RKO (cell line): ENCODE measurements at places on chromosomes 5 and 9.

DNA sequence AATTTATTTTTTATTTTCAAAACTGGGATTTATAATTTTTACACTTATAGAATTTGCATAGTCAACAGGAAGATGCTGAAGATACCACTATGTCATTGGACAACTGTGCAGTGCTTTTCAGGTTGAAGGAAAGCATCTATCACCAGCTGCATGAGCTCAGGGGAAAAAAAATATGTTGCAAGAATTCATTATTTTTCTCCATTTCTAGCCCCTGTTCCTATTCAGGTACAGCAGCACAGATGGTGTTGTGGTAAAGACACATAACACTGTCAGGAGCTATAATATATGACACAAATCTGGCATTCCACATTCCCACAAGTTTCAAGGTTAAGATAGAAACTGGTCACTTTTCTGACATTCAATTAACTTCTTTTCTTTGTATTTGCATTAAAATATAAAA lies 1088.6 kb downstream of the MAT2B start:
- no peak for DNase-seq

DNA sequence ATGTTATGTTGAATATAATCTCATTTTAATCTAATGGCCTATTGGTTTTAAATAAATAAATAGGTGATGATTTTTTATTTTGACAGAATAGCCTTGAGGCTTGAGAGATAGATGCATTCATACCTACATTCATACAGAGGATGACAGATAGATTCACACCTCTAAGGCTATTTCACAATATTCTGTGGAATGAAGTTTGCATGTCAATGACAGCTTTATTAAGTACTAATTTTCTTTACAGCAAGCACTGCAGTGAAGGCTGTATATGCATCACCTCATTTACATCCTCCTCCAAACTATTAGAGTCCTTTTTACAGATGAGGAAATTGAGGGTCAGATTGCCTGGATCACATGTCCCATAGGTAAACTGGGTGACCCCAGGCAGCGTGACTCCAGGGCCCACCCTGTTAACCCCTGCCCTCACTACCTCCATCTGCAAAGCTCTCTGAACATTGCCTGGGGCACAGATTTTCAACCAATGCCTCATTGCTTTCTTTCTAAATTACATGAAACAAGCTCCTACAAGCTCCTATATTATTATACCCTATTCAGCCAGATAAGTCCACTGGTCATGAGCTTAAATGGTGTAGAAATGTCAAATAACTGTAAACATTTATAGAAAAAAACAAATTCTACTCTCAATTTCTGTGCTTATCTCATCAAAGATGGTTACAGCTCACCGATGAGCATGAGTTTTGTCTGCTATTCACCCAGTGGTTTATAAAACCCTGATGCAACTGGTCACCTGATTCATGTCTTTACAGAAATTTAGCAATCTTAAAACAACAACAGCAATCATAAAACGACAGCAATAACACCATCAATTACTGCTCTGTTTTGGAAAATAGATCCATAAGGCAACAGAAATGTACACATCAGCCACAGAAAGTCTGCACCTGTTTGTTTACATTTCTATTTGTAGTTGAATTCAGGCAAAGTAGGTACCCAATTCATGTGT lies 338.0 kb downstream of the NSG2 start:
- DNase-seq = no peak

- no peak for DNase-seq
Observed at GRCh38 chr5:2757563-2758351, 6.3 kb upstream of the IRX2 start.

DNA sequence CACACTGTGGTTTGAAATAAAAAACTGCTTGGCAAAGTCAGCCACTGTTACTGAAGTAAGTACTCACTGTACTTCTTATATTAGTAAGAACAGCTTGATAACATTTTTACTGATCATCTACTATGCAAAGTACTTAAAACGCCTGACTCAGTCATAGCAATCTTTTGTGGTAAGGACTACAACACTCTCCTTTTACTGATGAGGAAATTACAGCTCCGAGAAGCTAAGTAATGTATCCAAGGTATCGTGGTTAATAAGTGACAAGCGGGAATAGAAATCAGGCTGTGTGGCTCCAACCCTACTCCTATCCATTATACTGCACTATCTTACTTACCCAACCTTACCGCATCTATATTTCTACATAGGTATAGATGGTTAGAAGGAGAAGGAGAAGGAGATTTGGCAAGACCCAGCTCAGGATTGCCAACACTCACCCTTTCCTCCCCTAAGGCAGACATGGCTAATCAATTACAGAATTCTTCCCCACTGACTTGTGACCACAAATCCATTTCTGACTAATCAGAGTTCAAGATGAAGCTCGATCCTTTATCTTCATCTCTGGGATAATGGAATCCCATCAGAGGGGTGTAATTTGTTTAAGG lies 281.4 kb downstream of the SPOCK1 start:
- DNase-seq = no peak

GRCh38 chr9:129610473-129611306 lies 10.2 kb downstream of the C9orf50 start:
- peak; percentile 82 for DNase-seq

GRCh38 chr5:60018091-60018490 lies 124.6 kb upstream of the PDE4D start:
- DNase-seq = no peak

GRCh38 chr5:322281-322941 lies 897 bp downstream of the AHRR start:
- no peak for DNase-seq

DNA sequence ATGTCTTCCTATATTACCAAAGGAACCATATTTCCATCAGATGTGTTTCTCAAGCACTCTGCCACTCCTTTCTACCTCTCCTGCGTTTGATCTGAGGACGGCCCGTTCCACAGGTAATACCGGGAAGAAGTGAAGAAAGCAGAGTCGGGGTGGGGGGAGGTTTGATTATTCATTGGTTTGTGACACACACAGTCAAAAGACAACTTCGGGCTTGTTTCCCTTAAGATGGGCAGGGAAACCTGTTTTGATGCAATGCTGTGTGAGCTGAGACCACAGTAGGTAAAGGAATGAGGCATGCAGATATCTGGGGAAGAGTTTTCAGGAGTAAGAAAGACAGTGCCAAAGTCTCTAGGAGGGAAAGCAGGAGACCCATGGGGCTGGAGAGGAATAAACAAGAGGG lies 54.0 kb downstream of the BOD1 start:
- DNase-seq = no peak

DNA sequence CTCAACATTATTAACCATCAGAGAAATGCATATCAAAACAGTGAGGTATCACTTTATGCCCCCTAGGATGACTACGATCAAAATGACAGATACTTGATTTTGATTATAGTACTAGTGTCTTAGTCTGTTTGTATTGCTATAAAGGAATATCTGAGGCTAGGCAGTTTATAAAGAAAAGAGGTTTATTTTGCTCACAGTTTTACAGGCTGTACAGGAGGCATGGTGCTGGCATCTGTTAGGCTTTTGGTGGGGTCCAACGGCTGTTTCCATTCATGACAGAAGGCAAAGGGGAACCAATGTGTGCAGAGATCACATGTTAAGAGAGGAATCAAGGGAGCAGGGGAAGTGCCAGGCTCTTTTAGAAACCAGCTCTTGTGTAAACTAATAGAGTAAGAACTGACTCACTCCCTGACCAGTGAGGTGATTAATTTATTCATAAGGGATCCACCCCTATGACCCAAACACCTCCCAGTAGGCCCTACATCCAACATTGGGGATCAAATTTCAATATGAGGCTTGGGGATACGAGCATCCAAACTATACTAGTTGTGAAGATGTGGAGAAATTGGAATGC lies 16.0 kb upstream of the AFF4 start:
- peak; percentile 80 for DNase-seq

GRCh38 chr5:43017428-43017815 lies 22.7 kb downstream of the ANXA2R start:
- peak; percentile 54 for DNase-seq

DNA sequence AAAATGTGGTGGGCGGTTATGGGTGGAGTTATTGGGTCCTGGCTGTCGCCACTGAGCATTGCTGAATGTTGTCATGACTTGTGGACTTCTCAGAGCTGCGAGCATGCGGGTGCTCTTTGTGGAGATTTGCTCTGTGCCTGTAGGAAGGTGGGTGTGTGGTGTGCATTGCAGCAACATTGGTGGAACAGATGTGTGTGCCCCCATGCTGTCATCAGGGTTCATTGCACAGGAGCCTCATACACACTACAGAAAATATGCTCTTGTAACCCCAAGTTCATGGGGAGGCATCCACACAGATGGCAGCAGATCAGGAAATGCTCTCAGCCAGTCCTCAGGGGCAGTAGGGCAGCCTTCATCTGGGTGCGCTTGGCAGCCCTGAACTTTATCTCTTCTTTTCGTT lies 55.9 kb upstream of the PHF2 start:
- DNase-seq = peak; percentile 36

DNA sequence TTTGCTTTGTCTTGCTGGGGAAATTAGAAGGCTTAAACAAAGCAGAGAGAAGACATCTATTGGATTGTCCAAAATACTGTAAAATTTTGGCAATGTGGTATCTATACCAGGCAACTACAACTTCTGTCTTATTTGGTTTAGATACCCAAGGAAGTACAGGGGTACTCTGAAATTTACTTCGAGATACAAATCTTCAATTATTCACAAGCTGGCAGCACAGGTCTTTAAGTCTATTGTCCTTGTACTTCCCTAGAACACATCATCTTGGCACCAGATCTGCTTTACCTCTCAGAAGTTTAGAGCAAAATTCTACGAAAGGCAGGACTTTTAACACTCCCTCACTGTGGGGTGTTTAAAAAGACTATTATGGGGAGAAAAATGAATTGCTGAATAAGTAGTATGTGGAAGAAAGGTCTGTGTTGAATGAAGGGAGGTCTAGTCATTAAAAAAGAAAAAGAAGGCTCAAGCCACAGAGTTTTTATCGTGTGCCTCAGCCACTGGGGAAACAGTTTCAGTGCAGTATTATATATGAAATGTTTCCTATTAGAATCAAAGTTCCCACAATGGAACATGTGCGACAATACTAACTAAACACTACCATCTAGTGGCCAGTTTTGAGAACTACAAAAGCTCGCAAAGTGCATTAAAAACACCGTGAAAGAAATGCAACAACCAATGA lies 93.7 kb downstream of the PDE4D start:
- DNase-seq = peak; percentile 55

GRCh38 chr9:33151007-33151557 lies 16.1 kb downstream of the B4GALT1 start:
- peak; percentile 38 for DNase-seq

DNA sequence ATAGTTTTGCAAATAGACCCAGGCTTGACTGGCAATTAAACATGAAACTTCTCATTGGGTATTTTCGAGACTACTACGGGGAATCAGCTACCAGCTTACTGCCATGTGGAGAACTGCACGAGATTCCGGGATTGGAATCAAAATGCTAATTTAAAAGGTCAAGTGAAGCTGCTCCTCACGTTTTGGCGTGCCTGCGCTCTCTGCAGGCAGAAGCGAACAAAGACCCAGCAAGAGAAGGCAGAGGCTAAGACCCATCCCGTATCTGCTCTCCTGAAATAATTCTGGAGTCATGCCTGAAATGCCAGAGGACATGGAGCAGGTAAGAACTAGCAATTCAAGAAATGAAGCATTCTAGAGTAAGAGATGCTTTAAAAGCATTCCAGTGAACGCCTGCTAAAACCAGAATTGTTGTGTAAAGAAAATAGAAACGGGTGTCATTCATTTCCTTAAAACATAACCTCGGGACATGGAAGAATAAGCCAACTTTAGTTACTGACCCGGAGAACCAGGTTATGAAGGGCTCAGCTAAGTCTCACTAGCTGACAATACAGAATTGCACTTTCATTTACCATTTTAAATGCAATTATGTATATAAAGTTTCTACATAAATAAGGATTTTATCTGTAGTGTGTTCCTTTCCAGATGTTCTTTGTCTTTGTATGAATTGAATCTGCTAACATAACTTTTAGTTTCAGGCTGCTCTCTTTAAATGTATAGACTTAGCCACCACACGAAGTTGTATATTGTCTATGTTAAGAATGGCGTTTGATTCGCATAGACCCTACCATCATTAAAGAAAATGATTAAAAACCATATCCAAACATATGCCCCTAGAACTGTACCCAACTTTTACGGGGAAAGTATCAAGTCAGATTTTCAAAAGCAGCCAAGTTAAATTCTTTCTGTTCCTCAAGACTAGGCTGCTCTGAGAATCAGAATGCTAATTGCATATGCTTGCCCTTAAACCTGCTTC lies 2.0 kb upstream of the MAT2B start:
- DNase-seq = peak; percentile 93

DNA sequence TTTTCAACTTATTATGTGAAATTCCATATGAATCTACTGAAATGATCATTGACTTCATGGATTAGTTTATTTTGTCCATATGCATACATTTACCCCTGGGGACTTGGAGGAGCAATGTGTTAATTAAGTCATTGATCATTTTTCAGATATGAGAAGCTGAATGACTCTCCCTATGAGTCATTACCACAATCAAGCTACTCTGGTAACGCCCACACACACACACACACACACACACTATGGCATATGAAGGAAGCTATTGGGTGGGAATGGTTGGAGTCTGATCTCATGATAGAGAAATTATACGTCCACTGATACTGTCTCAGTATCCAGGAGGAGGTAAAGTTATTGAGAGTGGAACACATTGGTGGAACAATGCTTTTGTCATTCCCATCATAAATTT lies 528.9 kb downstream of the AGTPBP1 start:
- peak; percentile 77 for DNase-seq

GRCh38 chr5:111461255-111461671 lies 51.1 kb downstream of the STARD4 start:
- peak; percentile 8 for DNase-seq

GRCh38 chr9:111994831-111995458 lies 98.3 kb downstream of the UGCG start:
- no peak for DNase-seq

DNA sequence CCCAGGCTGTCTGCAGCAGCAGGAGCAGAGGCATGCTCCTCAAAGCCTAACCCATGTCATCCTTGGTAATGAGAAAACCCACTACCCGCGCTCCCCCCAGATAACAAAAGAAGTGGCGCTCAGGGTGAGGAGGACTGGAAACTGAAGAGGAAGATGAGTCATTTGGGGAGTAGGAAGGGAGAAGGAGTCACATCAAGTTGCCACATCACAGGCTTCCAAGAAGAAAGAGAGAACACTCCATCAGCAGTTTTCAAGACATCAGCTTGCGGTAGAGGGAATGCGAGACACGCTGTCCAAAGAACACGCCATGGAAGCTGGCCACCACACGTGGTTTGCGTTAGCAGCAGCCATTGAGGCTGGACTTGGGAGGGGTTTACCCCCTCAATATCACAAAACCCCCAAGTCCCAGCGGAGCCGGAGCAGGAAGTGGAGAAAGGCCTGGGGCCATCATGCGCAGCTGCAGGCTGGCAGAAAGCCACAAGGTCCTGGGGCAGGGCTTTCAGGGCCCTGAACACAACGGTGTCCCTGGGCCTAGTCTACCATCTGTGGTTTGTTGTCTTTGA lies 41.5 kb downstream of the SH3PXD2B start:
- DNase-seq = no peak

DNA sequence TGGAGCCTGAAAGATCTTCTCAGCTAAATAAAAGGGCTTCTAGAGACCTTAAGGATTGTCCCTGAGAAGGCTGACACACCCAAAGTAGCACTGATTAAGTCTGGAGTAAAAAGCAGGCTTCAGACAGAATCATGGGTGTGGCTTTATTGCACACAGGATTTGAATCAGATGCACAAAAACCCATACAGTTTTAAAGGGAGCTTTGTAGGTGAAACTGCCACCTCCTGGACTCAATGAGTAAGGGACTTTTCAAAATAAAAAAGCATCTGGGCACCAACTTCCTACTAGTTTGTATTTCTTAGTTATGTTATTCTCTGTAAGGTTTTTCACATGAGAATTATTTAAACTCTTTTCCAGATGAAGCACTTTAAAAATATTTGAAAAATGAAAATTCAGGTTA lies 129.4 kb downstream of the EDIL3 start:
- peak; percentile 51 for DNase-seq
